Activated CD8-positive, alpha-beta memory T cell treated with anti-CD3 and anti-CD28 coated beads, Interleukin-2, amount 10 ng/mL, durations not matched to agents 7 days and 5 days (primary cell): ENCODE measurements at places on chromosomes 3 and 15.

- no peak for DNase-seq
These were observed 210.0 kb downstream of the MAGI1 start for GRCh38 chr3:65828706-65829105.

- DNase-seq = no peak
These were observed 254.7 kb downstream of the PLOD2 start for GRCh38 chr3:145906301-145906700.

- DNase-seq = no peak
These were observed 413.3 kb downstream of the NAALADL2 start for GRCh38 chr3:175272392-175272791.

DNA sequence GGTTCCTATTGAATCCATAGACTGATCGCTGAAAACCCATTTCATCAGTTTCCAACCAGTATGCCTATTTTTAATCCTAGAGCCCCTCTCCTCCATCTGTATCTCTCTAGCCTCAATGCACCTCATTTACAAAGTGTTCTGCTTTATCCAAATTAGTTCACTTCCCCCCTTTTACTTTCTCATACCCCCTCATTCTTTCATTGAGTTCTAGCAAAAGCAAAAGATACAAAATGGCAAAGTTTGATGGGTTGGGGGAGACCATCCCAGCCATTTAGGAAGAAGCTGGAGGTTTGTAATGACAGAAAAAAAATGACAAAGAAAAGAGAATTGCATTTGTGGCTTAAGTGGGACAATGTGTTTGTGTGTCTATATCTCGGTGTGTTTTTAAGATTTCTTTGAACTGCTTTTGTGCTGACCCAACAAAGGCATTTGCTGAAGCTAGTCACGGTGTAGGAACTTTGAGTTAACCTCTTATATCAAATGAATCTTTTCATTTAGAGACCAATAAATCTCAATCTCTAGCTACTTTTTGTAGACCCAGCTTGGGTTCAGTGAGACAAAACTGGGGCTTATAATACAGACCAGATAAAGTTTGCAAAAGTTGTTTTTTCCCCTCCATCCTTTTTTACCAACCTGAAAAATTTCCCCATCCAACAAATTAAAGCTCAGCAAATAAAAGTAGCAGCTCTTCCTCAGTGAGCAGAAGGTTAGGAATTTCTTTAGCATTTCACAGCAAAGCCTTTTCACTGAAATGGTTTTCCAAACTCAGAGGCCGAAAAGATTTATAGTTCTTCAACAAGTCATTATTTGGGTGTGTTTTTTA, 18.7 kb downstream of the NR2F2 start:
- no peak for DNase-seq

DNA sequence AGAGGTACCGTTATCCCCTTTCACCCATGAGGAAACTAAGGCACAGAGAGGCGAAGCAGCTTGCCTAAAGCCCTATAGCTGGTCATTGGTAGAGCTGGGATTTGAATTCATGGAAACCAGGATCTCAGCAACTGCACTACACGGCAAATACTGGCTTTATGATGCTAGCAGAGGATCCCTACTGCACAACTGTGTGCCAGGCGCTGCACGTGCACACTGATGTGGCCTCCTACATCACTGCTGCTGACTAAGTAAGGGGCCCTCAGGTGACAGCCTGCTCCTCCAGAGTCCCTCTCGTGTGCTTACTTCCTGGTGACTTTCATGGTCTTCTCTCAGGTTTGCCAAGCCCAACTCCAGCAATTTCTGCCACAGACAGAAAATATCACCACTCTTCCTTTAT, 3.4 kb upstream of the POLG start:
- DNase-seq = no peak

GRCh38 chr15:80482696-80483095, 78.5 kb downstream of the ARNT2 start:
- DNase-seq = no peak

- no peak for DNase-seq
These were observed 136.7 kb upstream of the WNT5A start for GRCh38 chr3:55623786-55624185.

- no peak for DNase-seq
These were observed 6.2 kb downstream of the TSC22D2 start for GRCh38 chr3:150414258-150414657.

GRCh38 chr3:74443102-74443501, 171.4 kb downstream of the CNTN3 start:
- DNase-seq = no peak
